ENCODE measurements at places on chromosomes 13 and 19.
A peak's percentile ranks its signal among the peaks of the same experiment; 100 is the strongest.

DNA sequence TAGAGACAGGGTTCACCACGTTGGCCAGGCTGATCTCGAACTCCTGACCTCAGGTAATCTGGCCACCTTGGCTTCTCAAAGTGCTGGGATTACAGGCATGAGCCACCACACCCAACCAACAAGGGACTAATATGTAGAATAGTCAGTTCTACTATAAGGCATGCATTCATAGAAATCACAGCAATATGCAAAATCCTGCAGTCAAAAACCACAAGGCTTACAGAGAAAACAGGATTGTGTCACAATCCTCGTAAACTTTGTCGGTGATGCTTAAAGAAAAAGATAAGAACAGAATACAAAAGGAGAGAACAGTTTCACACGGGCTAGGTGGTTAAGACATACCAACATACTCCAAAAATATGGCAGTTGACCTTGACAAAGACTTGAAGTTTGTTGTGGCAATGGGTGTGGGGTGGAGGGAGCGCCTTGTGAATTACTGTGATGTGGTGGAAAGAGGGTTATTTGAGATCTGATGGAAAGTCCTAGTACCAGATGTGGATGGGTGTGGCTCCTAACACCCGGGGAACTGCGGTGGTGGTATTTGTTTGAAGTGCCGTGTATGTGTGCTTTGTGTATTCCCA lies 12.4 kb downstream of the NOSIP start:
- peak; percentile 46 for DNase-seq

DNA sequence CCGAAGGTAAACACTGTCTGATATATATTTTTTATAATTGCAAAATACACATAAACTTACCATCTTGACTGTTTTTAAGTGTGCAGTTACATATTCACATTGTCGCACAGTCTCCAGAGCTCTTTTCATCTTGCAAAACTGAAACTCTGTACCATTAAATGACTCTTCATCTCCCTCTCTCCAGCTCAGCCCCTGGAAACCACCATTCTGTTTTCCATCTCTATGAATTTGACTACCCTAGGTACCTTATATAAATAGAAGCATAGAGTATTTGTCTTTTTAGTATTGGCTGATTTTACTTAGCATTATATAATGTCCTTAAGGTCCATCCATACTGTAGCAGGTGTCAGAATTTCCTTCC lies 45.8 kb downstream of the LRCH1 start:
- DNase-seq, result no peak

GRCh38 chr19:57566396-57567265 lies 7.0 kb upstream of the ZNF550 start:
- DNase-seq, result peak; percentile 61

DNA sequence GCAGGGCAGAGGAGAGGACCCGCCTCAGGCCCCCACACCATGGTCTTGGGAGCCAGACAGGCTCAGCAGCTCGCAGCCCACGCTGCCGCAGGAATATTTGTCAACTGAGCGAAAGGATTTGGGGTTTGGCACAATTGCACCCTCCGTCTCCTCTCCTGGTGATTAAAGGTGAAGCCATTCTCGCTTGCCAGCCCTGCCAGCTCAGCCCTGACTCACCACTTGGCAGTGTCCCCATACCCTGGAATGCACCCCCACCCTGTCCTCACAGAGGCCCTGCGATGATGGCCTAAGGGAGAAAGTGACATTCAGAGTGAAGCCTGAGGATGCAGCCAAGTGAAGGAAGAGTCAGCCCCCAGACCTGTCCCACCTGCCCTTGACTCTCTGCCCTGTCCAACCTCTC lies 18.8 kb downstream of the CYTH2 start:
- DNase-seq, result no peak

- peak; percentile 59 for DNase-seq
Measured at GRCh38 chr13:92265408-92265807, 867.0 kb downstream of the GPC5 start.

- DNase-seq, result peak; percentile 88
Measured at GRCh38 chr13:107271227-107271626, 703.3 kb upstream of the ARGLU1 start.

- no peak for DNase-seq
Measured at GRCh38 chr19:873561-874041, 14.1 kb downstream of the CFD start.

Data from choroid plexus epithelial cell (primary cell).